Bronchial epithelial cell (primary cell): ENCODE measurements at places on chromosomes 2 and 18.
A peak's percentile ranks its signal among the peaks of the same experiment; 100 is the strongest.

- DNase-seq = no peak
Observed at GRCh38 chr2:39476524-39476923, 39.4 kb upstream of the MAP4K3 start.

DNA sequence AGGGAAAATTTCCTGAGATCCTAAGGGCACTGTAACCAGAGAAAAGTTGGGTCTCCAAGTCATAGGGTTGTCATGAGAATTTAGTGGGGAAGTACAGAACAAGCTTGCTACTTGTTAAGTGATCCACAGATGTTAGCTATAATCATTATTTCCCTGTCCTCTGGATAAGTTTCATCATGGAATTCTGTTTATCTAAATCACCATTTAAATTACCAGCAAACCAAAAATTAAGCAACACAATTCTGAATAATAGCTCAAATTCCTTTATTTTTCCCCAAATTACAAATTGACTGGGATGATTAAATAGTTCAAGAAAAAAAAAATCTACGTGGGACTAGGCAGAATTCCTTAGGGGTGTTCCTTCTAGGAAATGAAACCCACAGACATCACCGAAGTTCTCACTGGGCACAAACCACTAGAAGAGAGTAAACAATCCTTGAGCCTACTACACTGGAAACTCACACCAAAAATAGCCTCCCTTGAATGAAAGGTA lies 159.5 kb downstream of the COL6A3 start:
- DNase-seq = no peak

GRCh38 chr2:101428422-101429176 lies 41.3 kb upstream of the CREG2 start:
- no peak for DNase-seq

DNA sequence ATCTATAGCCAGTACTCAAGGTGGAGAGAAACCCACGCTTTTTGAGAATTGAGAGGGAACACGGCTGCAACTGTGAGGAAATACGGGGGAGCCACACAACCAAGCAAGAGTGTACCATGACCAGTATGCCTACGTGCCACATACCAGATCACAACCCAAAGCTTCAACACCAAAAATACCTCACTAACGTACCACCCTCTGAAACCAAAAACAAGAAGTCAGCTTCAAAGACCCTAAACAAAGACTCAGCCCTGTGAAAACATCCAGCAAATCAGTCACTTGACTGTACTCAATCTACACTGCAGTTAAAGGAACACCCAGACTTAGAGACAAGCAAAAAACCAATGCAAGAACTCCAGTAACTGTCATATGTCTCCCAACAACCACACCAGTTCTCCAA lies 17.0 kb downstream of the RNU4ATAC start:
- no peak for DNase-seq

GRCh38 chr2:22957446-22957845 lies 427.5 kb upstream of the KLHL29 start:
- DNase-seq = no peak

GRCh38 chr2:182949052-182949451 lies 82.6 kb upstream of the FRZB start:
- DNase-seq = no peak

DNA sequence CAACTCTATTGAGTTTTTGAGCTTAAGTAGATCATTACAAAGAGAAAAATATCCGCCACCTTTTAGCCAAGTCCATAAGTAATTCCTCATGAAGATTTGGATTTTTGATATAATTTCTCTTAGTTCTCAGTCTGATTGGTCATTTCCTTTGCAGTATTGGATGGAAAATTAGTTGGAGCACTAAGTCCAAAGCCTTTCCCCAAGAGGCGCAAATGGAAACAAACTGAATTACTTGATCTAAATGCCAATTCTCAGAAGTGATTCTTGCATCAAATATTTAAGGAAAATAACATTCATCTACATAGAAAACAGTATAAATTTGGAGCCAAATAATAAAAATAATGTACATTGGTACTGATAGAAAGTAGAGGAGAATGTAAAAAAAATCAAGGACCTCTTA lies 115.6 kb downstream of the CACNB4 start:
- DNase-seq = no peak

- no peak for DNase-seq
Observed at GRCh38 chr2:127175751-127176354, 44.2 kb downstream of the CYP27C1 start.

DNA sequence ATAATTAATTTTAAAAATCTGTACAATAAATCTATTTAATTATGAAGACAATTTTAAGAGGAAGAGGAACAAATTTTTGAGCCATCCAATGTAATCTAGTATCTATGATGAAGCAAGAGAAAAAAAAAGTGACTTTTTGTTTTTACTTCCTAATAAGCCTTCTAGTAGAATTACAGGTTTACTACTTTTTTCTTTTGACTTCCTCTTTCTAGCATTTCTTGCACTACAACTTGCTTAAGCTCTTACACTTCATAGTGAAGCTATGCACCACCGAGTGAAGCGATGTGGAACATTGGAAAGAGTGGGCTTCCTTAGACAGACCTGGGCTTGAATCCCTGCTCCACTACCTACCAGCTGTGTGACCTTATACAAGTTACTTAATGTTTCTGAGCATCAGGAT lies 2.1 kb downstream of the SERPINB2 start:
- no peak for DNase-seq

GRCh38 chr2:228602288-228602687 lies 420.8 kb upstream of the SPHKAP start:
- no peak for DNase-seq

DNA sequence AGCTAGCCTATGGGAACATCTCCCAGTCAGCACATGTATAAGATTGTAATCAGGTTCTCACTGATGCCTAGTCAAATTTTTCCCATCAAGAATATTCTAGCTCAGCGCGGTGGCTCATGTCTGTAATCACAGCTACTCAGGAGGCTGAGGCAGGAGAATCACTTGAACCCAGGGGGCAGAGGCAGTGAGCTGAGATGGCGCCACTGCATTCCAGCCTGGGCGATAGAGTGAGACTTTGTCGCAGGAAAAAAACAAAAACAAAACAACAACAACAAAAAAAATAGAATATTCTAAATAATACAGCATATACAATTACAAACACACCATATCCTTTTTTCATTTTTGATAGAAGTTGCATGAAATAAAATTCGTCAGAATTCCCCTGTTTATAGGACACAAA lies 67.5 kb upstream of the MYCN start:
- DNase-seq = no peak

- no peak for DNase-seq
Observed at GRCh38 chr2:74915743-74916142, 42.7 kb upstream of the POLE4 start.

GRCh38 chr2:165469417-165469816 lies at the start of gene CSRNP3:
TSS of gene CSRNP3 (plus strand) at chr2:165469698. CDS start at chr2:165595066, 125,368 bp downstream.
- peak; percentile 87 for DNase-seq

DNA sequence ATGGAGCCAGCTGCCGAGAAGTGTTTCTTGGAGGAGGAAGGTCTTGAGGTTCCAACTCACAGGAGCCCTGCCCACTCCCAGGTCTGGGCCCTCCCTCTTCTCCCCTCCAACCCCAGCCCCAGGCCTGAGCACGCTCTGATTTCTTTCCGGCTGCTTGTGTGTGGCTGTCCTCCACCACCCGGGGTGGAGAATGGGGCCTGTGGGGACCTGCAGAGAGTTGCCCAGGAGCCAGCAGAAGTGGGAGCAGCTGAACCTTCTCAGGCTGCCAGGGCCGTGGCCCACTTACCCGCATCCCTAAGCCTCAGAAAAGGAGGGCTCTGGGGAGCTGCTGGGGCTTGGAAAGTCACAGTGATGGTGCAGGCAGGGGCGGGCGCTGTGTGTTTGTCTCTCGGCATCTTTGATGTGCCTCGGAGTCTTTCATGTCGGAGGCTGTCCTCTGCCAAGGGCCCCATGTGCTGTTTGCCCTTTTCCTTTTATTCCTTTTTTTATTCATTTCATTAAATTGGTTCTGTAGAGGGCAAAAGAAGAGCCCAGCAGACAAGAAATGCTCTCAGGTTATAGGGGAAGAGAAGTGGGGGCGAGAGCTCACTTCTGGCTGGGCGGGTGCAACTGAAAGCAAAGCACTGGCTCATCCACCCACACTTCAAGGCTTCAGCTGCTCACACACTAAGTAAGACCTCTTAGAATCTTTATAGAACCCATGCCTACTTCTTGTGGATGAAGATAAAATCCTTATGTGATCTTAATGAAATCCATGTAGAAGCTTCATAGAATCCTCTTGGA lies 52.5 kb downstream of the SDC1 start:
- DNase-seq = peak; percentile 95

- no peak for DNase-seq
Observed at GRCh38 chr2:241645056-241645914, 7.8 kb downstream of the ATG4B start.

DNA sequence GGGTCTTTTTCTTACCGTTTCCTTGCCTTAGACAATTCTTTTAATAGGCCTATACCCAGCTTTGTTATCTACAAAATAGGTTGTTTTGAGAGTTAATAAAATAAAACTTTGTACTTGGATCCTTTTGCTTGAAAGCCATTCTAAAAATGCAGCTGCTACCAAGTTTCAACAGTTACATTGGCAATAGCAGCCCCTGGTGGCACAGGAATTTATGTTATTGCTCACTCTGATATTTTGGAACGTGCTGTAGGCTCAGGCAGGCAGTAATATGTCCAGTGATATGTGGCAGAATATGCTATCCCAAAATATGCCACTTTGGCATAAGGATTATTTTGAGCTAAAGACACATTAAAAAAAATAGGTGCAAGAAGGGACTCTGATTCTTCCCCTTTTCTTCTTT lies 6.7 kb upstream of the COMMD1 start:
- DNase-seq = peak; percentile 36

GRCh38 chr2:65918760-65919187 lies 486.4 kb upstream of the SPRED2 start:
- DNase-seq = peak; percentile 15

DNA sequence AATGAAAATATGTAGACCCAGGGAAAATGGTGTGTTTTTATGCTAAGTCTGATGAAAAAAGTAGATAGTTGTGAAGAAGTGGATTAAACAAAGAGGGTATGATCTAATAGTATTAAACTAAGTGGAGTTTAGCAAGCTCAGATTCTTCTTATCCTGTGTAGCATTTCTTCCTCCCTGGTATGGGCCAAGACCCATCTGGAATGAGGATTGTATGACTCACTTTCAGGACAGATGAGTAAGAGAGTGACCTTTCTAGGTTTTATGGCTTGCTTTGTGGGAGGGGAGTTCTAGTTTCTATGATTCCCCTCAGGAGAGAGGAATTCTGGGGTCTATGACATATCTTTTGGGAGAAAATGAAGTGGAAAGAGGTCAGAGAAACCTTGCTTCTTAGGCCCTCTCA lies 550.1 kb downstream of the SPAG16 start:
- DNase-seq = peak; percentile 67

DNA sequence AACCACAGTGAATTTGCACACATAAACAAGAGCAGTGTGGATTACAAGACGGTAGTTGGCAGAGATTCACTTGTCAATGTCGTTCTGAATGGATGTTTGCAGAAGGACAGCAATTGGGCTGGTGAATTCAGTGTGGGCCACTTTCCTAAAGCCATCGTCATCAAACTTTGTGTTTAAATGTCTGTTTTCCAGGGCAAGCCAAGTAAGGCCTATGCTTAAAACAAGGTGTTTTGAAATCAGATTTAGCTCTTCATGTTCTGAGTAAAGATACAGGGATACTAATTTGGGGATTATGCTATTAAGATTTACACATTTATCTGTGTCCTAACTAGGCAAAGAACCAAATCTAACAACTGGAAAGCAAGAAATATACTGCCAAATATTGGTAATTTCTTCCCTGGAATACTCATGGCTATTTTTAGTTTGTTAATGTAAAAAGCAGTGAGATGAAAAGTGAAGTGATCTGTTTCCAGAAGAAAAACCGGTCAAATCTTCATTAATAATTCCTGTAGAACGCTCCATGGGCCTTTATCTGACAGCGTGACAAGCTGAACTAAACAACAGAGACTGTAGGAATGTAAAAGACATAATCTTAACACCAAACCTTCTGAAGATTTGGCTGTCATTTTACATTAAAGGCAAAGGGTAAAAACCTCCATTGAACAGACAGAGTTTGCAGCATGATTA lies 175.7 kb downstream of the ICOS start:
- DNase-seq = no peak

- DNase-seq = peak; percentile 55
Observed at GRCh38 chr2:105114551-105114950, 76.7 kb downstream of the MRPS9 start.

GRCh38 chr18:63160172-63160995 lies 159.2 kb downstream of the BCL2 start:
- peak; percentile 40 for DNase-seq

- no peak for DNase-seq
Observed at GRCh38 chr2:155169317-155169716, 470.8 kb downstream of the KCNJ3 start.
